CD4-positive, alpha-beta T cell treated with Interleukin-10 for 1 hour (primary cell): ENCODE measurements at places on chromosomes 4 and X.

DNA sequence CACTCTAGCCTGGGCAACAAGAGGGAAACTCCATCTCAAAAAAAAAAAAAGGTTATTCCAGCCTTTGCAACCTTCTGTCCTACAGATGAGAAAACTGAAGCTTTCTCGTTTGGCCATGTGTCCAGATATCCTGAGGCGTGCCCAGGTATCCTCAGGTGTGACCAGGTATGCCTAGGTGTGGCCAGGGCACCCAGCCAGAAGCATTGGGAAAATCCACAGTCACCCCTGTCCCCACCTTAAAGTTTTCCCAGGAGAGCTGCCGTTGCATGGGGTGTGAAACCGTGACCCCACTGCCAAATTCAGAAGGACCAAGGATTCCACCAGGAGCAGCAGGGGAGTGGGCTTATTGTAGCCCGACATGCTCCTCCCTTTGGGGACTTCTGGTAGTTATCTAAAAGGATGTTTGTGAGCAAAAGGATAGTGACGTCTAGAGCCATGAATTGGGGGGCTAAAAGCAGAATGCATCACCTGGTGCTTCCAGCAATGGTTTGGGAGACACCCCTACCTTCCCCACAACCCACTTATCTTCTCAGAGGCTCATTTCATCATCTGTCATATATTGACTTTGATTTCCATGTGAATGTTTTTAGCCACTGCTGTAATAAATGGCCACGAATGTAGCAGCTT, 4.0 kb upstream of the DHRSX start:
- no peak for DNase-seq

GRCh38 chr4:112280386-112281056, 5.2 kb downstream of the TIFA start:
- DNase-seq, result no peak

- DNase-seq, result no peak
Observed at GRCh38 chr4:1509366-1509765, 103.1 kb upstream of the NKX1-1 start.

DNA sequence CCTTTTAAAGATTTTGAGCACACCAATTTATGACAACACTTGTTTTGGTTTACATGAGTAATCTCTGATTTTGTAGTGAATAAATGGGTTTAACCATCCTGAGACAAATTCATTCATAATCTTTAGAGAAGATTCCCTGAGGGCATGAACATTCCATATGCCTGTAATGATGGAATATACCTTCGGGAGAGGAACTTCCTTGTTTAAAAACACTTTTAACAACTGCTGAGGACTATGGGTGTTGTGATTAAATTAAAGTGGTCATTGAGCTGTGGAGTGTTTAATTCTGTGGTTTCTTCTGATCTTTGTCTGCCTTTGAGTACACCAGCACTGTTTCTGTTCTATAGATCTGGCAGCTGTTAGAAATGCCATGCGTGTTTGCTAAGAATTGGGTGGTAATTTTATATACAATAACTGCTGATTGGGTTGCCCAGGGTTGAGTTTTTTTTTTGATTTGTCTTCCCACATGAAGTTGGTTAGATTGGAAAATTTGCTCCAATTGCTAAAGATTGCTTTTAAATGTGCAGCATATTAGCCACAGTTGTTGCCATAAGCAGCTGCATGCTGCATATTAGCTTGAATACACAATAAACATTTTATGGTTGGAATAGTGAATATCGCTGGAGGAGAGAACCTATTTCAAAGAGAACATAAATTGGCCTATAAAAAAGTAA, 86.8 kb downstream of the DCLK2 start:
- no peak for DNase-seq

DNA sequence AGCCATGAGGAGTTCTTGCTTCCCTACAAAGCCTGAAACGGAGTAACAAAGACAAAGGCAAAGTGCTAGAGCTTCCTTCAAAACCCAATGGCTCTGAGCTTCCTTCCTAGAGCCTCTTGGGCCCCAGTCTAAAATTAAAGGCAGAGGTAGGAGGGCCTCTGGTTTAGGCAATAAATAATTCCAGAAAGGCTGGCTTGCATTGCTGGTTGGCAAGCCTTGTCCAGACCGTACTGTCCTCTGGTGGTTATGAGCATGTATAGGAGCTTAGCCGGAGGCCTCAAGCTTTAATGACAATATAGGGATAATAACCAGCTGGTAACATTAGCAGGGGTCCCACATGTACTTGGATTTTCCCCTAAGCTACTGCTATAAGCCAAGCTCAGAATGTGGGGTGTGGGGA, 237.3 kb downstream of the AR start:
- DNase-seq, result no peak

DNA sequence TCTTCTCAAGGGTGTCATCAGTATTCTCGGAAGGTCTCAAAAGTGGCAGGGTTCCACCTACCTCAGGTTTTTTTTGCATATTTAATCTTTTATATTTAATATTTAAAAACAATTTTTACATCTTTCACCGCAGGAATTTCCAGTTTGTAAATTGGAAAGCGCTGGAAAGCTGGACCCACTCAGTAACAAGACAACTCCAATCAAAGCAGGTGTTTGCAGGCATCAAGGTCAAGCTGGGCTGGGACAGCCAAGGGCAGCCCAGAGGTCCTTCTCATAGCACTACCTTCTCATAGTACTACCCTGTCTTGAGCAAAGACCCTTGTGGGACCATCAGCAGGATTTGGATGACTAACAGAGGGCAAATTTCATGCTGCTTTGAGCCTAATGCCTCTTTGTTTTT, 160.1 kb downstream of the TET2 start:
- DNase-seq, result no peak

DNA sequence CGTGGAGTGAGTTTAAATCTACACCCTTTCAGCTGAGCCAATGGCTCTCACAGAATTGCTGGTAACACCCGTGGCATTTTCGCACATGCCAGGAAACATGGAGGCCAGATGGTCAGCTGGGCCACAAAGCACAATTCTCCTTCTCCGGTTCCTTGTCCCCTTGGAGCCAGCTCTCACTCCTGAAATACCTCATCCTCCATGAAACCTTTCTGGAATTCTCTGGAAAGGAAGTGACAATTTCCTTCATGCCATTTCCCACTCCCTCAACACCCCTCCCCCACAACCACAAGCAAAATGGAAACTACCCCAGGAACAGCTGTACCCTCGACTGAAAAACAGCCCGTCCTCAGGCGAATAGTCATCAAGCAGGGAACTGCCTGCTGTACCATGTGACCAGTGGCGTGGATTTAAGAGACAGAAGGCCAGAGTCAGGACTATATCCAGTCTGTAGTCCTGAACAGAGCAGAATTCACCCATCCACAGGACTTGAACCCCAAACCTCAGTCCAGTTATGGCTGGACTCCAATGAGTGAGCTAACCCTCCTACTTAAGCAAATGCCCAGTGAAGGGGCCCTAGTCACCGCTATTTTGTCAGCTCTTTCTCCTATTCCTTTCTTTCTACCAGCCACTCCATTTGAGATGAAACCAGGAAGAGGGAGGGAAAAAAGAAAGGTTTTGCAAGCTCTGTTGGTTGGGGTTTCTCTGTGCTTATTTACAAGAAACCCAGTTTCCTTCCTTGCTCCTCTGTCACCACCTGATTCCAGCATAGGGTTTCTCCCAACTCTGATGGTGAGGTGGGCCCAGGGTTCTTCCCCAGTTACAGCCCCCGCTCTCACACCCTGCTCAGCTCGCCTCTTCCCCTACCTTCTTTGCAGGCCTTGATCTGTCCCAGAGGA, 24.5 kb downstream of the ELF4 start:
- DNase-seq, result no peak

DNA sequence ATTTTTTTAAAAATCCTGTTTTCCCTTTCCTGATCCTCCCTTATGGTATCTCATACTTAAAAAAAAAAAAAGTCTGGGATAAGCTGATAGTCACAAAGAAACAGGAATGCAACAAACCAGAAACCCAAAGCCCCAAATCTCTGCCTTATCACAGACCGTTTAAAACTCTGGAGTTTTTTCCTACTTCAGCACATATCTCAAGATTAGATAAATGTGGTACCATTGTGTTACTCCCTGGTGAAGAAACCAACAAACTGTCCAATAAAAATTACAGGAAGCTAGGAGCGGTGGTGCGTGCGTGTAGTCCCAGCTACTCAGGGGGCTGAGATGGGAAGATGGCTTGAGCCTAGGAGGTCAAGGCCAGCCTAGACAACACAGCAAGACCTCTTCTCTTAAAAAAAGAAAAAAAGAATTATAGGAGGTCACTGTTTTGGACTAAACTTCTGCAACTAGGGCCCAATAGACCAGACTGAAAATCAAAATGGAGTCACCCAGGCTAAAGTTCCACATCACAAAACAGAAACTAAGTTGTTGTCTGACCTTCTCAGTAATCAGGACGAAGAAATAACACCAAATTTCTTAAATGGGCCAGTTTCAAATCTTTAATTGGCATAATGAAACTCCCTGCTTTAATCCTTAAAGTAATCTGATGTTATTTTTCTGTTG, 51.9 kb downstream of the RBM47 start:
- DNase-seq, result no peak

DNA sequence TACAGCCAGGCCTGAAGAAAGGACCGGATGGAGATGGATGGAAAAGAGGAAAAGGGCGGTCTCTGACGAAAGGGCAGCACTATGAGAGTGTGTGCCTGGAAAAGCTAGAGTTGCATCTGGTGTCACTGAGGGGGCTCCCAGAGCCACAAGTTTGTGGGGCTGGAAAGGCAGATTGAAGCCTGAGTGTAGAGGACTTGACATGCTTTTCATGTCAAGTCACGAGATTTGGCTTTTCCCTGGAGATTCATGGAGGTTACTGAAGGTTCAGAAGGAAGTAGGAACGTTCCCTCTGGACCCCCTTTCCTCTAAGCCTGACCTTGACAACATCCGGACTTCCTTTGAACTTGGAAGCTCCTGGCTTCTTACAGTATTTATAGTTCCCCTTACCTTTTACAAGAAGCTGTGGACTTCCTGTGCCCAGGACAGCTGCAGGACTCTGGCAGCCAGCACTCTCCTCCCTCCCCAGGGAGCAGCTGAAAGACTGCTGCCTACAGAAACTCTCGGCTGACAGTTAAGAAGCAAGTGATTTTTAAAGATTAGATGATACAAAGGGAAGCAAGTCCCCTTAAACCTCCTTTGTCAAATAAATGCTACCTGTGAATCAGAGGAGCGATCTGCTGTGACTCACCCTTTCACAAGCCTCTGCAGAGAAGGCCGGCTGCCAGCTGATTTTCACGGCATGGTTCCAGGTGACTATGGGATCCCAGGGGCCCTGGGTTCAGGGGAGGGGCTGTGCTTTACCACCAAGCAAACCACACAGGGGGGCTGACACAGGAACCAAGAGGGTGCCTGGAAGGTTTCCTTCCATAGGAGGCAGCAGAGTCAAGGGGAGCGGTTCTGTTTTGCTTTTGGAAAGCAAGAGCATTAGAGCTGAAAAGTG, 72.9 kb upstream of the STIM2 start:
- peak; percentile 33 for DNase-seq

DNA sequence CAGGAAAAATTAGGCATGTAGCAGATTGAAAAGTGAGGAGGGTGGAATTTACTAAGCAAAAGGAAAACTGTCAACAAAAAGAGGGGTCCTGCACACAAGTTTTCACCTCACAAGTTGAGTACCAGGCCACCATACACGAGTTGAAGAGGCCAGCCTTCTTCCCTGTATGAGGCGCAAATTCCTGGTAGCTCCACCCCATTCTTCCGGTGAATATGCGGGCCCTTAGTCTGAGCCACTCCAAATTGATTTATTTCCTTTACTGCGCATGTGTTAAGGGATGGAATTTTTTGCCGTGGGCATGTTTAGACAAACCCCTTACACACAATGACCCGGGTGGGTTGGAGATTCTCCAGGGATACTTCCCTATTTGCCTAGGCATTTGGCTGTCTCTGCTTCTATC, 942.1 kb upstream of the GRIA3 start:
- no peak for DNase-seq

DNA sequence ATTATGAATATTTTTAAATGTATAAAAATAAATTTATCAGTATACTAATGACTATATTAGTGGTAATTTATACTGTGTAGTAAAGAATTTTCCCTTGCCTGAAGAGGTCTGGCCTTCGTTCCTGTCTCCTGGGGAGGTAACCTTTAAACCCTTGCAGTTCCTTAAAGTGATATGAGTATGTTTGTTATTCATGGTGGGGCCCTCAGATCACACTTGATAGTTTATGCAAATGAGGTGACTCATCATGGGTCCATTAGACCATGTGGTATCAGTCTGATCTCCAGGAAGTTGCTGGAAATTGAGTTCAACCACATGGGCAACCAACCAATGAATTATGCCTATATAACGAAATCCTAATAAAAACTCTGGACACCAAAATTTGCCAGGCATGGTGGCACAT, 904.1 kb downstream of the RPA4 start:
- no peak for DNase-seq

DNA sequence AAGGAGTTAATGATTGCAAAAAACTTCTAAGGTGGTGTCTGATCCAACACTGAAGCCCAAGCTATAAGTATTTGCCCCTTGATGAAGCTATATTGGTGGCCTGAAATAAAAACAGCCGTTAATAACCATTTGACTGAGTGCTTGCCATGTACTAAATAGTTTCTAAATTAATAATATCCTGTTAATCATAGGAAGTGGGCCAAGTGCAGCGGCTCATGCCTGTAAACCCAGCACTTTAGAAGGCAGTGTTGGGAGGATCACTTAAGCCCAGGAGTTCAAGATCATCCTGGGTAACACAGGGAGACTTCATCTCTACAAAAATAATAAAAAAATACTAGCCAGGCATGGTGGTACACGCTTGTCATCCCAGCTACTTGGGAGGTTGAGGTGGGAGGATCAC, 8.3 kb downstream of the NDP start:
- no peak for DNase-seq

DNA sequence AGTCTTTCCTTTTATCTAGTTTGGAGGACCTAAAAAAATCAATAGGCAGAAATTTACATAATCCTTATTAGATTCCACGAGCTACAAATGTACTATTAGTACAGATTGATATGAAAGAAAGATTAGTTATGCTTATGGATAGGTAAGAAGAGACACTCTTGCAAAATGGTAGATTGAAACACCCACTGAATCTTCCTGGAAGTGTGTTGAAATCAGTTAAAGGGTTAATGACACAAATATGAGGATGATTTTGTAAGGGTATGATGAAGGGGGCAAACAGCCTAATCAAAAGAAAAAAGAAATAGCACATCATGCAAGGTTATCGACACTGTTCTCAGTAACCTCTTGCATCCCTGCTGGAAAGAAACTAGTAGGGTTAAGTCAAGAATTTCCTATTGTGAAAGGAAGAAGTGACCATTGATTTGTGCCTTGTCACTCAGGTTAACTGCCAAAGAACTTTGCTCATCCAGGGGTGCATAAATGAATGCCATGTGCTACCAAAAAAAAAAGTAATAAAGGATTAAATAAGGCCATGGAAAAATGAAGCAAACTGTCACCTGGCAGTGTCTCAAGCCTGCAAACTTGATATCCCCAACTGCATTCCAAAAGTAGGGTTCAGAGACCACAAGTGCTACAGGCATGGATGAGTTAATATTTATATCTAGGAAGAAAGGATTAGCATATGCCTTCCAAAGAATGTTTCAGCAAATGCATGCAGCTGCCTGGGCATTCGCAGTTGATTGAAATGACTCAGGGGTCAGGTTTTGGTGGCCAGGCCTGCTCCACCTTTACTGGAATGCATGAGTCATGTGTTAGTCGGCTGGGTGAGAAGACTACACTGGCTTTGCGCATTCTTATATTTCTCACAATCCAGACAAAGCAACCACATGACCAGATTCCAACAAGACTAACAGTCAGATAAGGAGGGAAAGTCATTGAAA, 78.3 kb upstream of the ATXN3L start:
- no peak for DNase-seq
